ENCODE measurements at places on chromosomes 16 and 17.

DNA sequence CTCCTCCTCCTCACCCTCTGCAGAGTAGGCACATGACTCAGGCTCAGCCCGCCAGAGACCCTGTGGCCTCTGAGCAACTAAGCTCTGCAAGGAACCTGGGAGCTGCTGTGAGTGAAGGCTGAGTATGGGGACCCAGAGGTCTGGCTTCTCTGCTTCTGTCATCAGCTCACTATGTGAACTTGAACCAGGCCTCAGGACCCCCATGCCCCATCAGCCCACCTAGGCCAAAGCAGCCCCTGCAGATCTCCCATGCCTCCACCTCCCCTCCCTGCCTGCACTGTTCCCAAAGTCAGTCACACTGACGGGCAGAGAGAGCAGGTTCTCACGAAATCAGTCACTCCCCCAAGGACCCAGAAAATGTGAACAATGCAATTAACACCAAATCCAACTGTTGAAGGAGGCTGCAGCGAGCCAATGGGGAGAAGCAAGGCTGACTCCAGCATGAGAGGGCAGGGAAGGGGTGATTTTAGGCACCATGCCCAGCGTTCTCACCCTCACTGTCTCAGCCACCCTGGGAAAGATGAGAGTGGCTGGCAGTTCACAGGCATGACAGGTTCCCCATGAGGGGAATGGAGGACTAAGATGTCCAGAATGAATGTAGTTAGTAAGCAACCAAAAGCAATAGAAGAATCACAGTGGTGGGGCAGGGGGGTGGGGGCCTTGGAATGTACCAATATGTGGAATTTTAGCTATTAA lies 60.6 kb downstream of the BEAN1 start:
- DNase-seq: no peak

GRCh38 chr16:35628976-35629375 lies 2169.6 kb downstream of the TP53TG3F start:
- no peak for DNase-seq

DNA sequence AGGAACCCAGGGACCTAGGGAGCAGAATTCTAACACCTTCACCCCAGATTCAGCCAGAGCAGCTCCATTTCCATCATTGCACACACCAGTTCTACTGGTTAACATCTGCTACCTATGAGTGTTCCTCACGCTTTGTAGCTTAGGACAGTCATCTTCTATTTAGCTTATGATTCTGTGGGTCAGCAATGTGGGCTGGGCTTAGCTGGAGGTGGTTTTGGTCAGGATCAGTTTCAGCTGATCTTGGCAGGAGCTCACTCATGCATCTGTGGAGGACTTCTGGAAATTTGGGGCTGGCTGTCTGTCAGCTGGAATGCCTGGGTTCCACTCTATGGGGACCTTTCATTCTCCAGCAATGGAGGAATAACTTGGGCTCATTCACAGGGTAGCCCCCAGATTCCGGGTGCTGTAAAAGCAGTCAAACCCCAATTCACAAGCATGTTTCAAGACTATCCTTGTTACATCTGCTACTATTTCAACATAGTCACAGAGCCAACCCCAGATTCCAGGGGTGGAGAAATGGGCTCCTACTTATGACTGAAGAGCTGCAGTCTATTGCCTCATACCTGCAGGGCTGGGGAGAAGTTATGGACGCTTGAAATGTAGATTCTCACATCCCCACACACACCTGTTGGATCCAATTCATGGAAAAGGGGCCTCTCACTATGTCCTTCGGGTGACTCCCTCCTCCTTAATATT lies 3.4 kb upstream of the HP start:
- DNase-seq: no peak

DNA sequence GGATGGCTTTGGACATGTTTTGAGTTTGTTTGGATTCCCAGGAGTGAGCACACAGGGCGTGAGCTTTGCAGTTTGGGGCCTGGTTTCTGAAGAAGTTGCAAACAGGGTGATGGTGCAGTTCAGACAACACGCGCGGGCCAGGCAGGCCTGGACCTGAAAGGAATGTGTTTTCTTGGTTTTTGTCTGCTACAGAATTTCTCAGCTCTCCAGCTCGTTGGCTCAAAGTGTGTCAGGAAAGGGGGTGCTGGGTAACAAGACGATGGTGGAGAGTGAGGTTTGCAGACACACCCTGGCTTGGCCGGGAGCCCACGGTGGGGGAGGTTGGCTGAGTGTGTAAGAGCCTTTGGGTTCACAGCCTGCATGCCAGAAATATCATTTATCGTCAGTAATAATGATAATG lies 82.3 kb downstream of the CMIP start:
- peak; percentile 56 for DNase-seq

DNA sequence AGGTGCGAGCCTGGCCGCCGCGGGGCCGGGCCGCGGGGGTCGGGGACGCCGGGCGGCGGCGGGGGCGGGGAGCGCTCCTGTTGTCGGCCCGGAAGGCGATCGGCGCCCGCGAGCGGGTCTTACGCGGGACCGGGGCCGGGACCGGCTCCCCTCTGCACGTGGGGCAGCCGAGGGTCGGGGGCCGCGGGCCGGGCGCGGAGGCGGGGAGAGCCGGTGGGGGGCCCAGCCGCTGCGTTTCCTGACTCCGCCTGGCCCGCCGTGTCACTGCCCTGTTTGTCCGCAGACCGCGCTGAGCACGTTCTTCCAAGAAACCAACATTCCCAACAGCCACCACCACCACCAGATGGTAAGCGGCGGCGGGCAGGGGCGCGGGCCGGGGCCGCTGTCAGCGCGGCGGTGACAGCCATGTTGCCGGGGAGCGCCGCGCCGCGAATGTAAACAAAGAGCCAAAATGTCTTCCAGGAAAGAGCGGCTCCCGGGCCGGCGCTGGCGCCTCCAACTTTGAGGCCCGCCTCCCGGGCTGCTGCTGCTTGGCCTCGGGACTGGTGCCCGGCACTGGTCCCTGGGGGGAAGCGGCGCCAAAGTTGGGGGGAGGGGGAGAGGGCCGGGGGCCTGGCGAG lies 586 bp downstream of the UBALD2 start:
- DNase-seq: peak; percentile 92

GRCh38 chr16:24745391-24745790 lies 15.9 kb downstream of the TNRC6A start:
- DNase-seq: no peak

- peak; percentile 91 for DNase-seq
Measured at GRCh38 chr17:43024407-43025289, at the start of gene RND2. Gene RND2, plus strand, starts transcription at chr17:43025231. Its CDS starts 117 bp downstream, at chr17:43025348.

GRCh38 chr16:5900046-5900445 lies 802.5 kb upstream of the EEF2KMT start:
- no peak for DNase-seq

DNA sequence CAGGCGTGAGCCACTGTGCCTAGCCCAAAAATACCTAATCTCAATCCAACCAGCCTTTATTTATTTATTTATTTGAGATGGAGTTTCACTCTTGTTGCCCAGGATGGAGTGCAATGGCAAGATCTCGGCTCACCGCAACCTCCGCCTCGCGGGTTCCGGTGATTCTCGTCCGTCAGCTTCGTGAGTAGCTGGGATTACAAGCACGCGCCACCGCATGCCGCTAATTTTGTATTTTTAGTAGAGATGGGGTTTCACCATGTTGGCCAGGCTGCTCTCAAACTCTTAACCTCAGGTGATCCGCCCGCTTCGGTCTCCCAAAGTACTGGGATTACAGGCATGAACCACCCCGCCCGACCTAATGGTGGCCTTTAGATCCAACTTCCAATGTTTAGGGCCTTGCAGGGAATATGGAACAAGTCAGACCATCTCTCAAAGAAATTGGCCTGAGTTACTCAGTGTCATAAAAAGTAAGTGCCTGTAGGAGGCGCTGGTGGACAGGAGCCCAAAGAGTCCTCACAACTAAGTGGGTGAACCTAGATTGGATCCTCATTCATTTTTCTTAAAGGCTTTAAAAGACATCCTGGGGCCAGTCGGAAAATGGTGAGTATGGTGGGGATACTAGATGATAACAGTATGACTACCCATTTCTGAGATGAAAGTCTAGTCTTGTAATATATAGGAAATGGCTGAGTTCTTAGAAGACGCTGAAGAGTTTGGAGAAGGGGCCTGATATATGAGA lies 4.6 kb downstream of the ZSCAN10 start:
- DNase-seq: peak; percentile 48

GRCh38 chr17:45098869-45099616 lies 33.3 kb downstream of the PLCD3 start:
- peak; percentile 93 for DNase-seq

DNA sequence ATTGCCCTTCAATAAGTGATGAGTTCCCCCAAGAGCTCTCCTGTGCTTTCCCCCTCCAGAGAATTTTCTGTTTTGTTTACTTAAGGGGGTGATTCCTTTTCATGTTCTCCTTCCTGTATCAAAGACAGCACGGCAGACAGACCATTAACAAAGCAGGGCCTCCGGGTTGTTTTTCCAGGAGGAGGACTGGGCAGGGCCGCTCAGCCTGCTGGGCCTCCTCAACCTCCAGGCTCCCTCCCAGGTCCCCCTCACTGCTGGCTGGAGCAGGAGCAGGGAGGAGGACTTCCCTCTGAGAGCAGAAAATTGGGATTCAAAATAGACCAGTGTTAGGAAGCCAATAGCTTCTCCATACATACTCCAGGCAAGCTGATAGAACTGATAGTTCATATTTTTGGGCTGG lies 20.4 kb downstream of the SDK2 start:
- no peak for DNase-seq

DNA sequence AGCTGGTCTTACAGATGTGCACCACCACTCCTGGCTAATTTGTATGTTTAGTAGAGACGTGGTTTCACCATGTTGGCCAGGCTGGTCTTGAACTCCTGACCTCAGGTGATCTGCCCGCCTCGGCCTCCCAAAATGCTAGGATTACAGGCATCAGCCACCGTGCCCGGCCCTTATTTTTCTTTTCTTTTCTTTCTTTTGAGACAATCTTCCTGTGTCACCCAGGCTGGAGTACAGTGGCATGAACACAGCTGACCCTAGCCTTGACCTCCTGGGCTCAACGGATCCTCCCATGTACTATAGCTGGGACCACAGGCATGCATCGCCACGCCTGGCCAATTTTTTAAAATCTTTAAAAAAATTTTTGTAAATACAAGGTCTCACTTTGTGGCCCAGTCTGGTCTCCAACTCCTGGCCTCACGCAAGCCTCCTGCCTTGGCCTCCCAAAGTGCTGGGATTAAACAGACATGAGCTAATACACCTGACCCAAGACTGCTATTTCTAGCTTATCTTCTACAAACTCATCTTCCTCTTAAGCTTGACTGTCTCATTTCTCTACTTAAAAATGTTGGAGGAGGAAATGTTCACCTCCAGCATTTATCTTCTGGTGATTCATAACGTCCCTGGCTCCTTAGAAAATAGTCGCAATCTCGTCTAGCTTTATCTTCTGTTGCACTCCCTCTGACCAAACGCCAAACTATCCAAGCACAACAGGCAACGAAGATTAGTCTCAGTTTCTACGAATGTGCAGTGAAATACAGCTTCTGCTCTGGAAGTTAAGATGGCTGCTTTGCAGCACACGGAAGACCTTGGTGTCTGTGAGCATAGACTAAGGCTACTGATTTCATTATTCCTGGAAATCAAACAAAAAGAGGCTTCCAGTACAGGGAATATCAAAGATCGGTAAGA lies 8.2 kb upstream of the TMEM94 start:
- no peak for DNase-seq

DNA sequence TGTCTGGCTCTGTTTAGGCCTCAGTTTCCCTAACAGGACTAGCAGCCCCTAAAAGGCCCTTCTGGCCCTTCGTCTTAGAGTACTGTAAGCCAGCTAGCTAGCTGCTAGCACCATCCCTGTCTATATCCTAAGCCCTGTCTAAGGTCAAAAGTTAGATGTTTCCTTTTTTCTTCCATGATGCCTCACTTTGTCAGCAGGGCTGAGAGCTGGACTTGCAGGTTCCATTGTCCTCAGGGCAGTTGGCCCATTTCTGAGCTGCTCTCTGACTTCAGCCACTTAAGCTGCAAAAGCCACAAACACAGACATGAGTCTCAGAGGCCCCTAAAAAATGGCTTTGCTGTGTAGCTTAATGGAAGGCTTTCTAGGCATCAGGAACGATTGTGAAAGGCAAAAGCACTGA lies 187.7 kb downstream of the CBLN1 start:
- DNase-seq: no peak

- no peak for DNase-seq
Measured at GRCh38 chr16:4674926-4675530, 18.3 kb upstream of the NUDT16L1 start.

DNA sequence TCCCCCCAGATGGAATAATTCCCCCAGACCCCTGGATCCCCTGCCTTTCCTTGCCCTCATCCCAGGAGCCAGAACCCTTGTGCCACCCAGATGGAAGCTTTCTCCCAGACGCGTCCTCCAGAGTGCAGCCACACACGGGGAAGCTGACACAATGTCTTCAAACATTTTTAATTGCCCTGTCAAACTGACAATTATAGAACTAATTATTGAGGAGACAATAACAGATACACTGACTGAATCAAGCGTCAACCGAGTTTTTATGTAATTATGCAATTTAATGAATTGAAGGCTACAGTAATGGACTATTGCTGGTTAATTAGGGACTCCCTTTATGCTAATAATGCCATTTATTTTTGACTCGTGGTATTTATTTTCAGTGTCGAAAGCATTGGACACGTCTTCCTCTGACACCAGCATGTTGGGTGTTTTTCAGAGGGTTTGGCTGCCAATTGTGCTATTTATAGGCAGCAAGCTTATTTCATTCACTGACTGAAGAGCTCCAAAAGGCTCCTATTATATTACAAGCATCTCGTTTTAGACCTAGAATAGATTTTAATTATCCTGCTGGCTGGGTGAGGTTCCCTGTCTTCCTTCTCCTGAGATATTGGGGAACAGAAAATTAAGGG lies 298.2 kb upstream of the C16orf82 start:
- DNase-seq: no peak

DNA sequence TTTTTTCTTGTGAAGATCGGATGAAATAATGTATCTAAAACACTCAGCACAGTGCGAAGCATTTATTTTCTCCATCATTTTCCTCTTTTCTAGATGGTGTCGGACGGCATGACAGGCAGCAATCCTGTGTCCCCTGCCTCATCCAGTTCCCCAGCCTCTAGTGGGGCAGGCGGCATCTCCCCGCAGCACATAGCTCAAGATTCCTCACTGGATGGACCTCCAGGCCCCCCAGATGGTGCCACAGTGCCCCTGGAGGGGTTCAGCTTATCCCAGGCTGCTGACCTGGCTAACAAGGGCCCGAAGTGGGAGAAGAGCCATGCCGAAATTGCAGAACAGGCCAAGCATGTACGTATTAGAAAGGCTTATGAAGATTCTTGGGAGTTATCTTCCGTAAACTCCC lies 5.0 kb downstream of the SRCAP start:
- DNase-seq: peak; percentile 41

DNA sequence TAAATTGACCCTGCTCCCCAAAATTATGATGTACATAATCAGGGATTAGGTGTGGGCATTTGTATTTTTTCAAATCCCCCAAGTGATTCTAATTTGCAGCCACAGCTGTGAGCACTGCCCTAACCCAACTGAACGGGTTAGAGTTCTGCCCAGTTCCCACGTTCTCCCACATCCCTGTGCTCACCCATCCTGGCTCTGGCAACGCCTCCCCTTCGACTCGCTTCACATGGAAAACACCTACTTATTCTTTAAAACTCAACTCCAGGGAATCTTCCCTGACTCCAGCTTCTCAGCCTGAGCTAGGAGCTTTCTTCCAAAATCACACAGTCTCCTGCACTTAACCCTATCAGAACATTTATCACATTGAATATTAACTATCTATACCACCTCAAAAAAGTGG lies 17.6 kb upstream of the C16orf82 start:
- DNase-seq: no peak

GRCh38 chr17:81345228-81346089 lies 49.8 kb upstream of the BAHCC1 start:
- DNase-seq: peak; percentile 93

Data from spleen (tissue), 13 donors.